ENCODE measurements at places on chromosomes 6 and 20. TPM values are rescaled to one million over a fixed set of nuclear protein-coding genes. Genes with fewer than 3 reads are reported as not detected.

Gene CALHM6
- 4.0 TPM for total RNA-seq

Gene C6orf15
- total RNA-seq: not detected

Gene ANGPT4
- 0.44 TPM for total RNA-seq

Gene MMP24
- 6.4 TPM for total RNA-seq

Gene EYA2
- total RNA-seq: 9.8 TPM
